ENCODE measurements at places on chromosomes 13 and 19.

DNA sequence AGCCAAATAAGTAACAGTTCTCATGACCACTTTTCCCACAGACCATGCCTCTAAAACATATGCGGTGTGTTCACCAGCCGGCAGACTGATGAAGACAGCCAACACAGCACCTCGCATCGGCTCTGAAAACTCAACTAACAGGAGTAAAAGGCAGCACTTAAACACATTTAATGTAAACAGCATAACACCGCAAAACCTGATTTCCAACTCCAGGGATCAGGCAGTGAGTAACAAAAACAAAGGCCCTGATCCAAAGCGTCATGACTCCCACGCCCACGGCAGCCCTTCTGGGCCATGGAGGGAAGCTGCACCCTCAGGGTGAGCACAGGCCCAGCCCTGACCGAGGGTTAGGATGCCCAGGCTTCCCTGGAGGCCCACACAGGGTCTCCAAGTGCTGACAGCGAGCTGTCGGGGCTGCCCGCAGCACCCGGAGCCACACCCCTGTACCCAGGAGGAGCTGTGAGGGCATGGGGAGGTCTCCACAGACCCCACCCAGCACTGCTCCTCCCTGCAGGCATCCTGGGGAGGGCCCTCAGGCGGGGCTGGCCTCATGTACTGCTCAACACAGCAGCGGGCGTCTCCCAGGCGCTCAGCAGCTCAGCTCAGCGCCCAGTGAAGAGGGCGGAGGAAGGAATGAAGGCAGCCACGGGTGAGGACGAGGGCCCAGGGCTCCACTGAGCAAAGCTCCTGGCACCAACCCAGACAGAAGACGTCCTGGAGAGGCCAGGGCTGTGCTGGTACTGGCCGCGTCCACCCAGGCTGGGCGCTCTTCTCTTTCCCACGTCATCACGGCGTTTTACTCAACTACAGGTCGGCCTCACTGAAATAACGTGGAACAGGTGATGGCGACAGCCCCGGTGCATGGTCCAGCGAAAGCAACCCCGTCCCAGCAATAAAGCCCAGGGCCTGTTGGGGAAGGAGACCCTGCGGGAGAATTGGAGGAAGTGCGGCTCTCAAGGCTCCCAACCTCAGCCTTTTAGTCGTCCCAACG, 53.7 kb downstream of the RASA3 start:
- DNase-seq: no peak

DNA sequence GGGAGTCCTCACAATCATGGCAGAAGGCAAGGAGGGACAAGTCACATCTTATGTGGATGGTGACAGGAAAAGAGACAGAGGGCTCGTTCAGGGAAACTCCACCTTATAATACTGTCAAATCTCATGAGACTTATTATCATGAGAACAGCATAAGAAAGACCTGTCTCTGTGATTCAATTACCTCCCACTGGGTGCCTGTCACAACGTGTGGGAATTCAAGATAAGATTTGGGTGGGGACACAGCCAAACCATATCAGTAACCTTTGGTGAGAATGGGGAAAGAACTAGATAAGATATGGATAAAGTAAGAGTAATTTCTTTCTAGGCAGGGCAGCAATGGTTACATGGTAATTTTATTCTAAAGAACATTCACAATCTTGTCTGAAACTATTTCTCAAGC, 344.9 kb upstream of the KLF12 start:
- no peak for DNase-seq

DNA sequence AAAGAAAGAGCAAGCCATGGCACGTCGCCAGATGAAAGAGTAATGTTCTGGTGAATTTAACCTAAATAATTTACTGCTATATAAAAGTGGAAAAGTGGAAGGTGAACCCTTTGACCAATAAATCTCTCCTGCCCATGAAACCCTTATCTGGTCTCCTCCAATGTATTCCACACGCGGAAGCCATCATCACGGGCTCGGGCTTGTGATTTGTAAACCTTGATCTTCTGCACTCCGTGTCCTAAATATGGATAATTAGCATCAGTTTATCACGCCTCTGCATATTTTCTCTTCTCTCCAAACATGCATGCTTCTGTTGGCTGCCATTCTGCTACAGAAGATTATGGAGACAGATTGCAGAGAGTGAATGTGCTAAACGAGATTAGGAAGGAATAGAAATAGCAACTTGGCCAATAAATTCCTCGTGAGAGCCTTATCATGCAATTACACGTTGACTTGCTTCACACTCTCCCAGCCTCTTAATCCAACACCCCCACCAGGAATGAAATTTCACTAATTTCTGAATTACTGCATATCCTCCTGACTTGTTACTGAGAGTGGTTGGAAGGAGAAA, 34.5 kb downstream of the SOX1 start:
- DNase-seq: no peak

- DNase-seq: no peak
Measured at GRCh38 chr13:28678809-28679208, 19.9 kb downstream of the POMP start.

DNA sequence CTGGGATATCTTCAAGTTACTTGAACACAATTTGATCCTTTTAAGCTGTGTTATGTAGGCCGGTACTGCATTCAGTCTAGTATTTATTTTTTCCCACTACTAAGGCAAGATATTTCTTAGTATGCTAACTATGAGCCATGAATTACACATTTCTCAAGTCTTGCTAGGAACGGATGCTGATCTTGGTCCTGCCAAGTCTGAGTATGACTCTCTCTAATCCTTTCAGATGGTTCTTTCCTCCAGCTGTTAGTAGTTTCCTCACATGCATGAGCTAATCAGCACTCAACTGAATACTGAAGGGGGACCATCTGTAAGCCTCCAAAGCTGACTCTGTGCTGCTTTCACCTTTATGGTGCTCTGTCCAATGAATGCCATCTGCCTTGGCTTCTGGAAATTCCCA, 460.3 kb downstream of the KCTD12 start:
- no peak for DNase-seq

DNA sequence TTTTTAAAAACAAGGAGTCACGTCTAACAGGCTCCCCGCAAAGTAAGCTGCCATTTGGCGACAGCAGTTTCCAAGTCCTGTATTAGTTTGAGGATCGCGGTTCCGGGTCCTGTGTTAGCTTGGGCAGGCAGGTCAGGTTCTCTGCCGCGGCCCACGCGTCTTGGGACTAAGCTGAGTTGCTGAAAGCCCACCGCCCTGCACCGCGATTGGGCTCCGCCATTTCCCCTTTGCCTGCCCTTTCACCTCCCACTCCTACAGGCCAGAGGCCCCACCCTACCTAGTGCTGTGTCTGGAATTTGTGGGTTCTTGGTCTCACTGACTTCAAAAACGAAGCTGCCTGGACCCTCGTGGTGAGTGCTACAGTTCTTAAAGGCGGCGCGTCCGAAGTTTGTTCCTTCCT, 6.8 kb downstream of the PARP4 start:
- DNase-seq: no peak

GRCh38 chr19:48111280-48111679, 663 bp upstream of the PLA2G4C start:
- DNase-seq: no peak

DNA sequence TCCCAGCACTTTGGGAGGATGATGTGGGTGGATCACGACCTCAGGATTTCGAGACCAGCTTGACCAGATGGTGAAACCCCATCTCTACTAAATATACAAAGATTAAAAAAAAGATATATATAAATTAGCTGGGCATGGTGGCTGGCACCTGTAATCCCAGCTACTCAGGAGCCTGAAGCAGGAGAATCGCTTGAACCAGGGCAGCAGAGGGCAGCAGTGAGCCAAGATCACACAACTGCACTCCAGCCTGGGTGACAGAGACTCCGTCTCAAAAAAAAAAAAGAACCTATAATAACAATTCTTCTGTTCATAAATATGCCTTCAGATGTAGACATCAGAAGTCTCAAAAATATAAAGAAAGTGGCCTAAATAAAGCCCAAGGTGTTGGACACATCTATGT, 7.6 kb downstream of the ZNF737 start:
- peak; percentile 38 for DNase-seq

- DNase-seq: no peak
Measured at GRCh38 chr13:33321686-33322542, 36.4 kb upstream of the STARD13 start.

DNA sequence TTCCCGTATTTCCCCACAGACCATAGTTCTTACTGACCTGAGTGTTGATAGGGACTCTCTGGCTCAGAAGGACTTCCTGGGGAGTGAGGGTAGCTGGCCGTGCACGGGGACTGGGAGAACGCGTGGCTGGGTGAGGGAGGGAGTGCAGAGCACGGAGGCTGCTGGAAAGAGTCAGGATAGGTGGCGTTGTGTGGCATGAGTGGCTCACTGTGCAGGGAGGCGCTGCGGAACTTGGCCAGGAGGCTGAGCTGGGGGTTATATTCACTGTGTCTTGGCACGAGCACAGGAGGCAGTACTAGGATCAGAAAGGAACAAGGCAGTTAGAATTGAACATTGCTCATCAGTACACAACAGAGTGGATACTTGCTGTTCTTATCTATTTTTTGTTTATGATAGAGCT, 47.4 kb downstream of the SMAD9 start:
- DNase-seq: peak; percentile 42

GRCh38 chr19:29559743-29560142, 33.9 kb downstream of the VSTM2B start:
- no peak for DNase-seq

GRCh38 chr13:98141509-98142379, 1.1 kb upstream of the FARP1 start:
- DNase-seq: peak; percentile 9

GRCh38 chr13:79398915-79399314, 7.1 kb downstream of the RBM26 start:
- no peak for DNase-seq

- no peak for DNase-seq
Measured at GRCh38 chr13:41364043-41364442, 53.0 kb downstream of the NAA16 start.

GRCh38 chr13:33403807-33404362, 118.3 kb upstream of the STARD13 start:
- DNase-seq: no peak

DNA sequence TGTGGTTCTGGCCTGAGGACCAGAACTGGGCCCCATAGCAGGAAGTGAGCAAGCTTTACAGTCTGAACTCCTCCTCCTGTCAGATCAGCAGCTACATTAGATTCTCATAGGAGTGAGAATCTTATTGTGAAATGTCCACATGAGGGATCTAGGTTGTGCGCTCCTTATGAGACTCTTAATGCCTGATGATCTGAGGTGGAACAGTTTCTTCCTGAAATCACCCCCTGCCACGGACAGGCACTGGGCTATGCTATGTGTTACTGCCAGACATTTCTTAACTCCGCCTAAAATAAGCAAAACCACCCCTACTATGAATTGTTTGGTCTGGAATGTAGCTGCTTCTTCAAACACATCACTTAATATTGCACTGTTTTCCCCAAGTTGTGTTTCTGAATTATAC, 4.6 kb downstream of the FBXL3 start:
- DNase-seq: no peak

DNA sequence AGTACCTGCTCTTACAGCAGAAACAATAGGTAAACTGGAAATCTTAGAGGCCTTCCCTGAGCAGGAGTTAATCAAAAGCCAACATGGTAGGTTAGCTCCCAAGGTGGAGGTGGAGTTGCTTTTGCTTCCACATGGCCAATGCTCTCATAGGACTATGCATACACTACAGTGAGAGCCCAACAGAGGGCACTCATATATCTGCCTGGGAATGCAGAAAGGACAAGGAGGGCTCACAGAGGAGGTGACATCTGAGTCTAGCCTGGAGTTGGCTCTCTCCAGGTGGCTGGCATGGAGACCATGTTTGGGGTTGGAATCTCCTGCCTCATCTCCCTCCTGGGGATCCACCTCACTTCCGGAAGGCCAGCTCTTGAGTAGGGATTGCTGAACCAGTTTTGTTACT, 34.6 kb downstream of the ATP8A2 start:
- no peak for DNase-seq

DNA sequence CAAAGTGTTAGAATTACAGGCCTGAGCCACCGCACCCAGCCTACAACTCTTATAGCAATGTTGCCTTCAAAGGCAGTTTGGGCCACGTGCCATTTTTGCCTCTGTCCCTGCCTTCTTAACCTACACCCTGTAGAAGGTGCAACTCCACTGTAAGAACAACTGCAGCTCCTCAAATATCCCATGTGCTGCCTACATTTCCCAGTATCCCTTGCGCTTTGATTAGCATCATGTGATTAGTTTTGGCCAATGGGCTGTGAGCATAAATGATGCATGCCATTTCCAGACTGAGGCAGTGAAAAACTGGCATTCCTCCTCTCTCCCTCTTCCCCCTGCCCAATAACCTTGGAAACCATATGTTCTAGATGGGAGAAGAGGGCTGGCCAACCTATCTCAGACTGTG, 75.2 kb upstream of the MRI1 start:
- DNase-seq: no peak

- no peak for DNase-seq
Measured at GRCh38 chr19:33389421-33390100, 16.1 kb downstream of the CEBPG start.

DNA sequence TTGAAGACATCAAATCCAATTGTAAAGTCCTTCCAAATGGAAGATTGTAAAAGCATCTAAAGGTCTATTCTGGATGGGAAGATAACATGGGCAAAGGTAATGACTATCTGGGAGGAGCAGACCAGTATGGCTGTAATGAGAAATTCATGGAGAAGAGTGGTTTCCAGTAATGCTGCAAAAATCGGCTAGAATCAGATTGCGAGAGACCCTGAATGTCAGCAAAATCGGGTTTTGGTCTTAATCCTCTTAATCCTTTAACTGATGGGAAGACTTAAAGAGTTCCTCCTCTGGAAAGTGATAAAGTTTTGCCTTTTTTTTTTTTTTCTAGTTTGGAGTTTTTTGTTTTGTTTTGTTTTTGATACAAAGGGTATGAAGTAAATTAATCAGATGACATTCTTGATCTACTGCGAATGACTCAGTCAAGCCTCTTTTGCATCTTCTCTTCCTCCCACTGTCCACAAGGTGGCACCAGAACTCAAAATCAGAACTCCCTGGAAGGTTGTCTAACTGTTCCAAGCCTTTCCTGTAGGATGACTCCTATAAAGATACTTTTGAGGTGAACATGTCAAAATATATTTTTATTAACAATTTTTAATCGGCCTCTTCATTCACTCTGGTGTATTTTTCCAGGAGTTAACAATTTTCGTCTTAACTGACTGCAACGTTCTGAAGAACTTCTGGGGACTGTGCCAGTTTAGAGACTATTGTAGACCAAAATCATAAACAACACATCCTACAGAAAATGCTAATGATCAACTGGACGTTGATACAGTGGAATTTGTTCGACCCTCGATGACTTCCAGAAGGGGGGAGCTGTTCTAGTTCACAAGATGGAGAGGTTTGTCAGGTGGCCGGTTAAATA, 213.3 kb upstream of the MIR17HG start:
- peak; percentile 55 for DNase-seq

GRCh38 chr19:50507376-50507775, 3.6 kb downstream of the JOSD2 start:
- DNase-seq: no peak
